ENCODE measurements at places on chromosomes 1 and 21.

DNA sequence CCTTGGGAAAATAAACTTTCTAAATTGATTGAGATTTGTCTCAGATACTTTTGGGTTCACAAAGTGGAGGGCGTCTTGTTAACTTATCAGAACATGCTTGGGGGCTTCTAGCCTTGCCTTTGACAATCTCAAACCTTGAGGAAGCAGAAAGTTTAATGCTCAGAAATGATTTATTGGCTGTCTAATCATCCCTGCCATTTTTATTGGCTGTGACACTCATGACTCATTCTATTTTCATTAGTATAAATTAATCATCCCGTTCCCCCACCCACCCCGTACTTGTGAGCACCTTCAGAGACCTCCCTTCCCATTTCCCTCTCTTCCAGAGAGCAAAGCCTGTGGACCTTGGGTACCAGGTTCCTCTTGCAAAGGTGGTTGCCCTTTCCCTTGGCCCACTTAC lies 87.1 kb downstream of the FGGY start:
- no peak for DNase-seq

GRCh38 chr1:35120458-35121133 lies 41.4 kb downstream of the ZMYM1 start:
- no peak for DNase-seq

DNA sequence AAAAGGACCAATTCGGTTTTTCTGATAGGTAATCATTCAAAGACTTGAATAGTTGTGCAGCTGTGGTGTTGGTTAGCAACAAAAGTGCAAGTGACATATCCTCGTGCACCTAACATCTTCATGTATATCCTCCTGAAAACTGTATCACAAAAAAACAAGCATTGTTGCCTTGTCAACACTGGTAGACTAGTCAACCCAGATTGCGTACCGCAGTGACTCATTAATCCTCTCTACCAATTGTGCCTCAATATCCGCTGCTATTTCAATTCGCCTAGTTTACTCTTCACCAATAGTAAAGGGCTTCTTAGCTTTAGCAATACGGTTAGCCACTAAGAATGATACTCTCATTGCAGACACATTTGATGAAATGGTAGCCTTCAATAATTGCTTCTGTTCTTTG lies 3.5 kb downstream of the HHAT start:
- DNase-seq: no peak

DNA sequence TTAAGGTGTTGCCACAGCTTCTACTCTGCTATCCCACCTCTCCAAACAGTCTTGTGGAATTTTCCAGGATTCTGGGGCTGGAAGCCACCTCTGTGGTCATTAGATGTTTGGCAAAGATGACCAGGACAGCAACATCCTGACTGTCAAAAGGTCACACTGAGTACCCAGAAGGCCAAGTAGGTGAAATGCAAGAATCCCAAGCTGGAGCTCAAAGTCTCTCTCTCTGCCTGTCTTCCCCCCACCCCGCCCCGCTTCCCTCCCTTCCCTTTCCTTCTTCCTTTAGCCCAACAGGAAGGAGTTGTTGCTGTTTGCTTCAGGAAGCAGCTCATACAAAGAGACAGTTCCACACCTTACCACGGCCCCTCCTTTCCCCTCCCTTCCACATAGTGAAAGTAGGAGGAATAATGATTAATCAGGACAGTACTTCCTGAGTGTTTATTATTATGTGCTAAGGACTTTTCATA lies 75.6 kb upstream of the SLC2A1 start:
- DNase-seq: no peak

GRCh38 chr1:53731779-53732305 lies 7.1 kb downstream of the GLIS1 start:
- no peak for DNase-seq

Measured in activated T-helper 1 cell treated with anti-CD3 and anti-CD28 coated beads, Interleukin-2, amount 50 U/mL, for 16 hours (primary cell).